Heart right ventricle (tissue), 16 donors: ENCODE measurements at places on chromosomes 1 and 21. TPM values are rescaled to one million over a fixed set of nuclear protein-coding genes. Genes with fewer than 3 reads are reported as not detected.

DNA sequence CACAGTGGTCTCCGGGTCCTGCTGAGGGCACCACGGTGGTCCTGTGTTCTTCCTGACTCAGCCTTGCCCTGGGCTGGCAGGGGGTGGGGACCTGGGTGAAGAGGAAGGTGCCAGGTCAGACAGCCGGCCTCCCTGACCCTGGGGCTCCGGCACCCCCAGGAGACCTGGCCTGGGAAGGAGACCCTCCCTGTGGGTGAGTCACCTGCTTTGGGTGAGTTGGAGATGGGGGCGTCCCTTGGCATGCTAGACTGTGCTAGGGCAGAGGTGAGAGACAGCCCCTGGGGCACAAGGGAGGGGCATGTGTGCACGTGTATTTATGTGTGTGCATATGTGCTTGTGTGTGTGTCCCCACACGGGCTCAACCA is 23.4 kb downstream of the SPSB1 start:
- DNase-seq: no peak
- H3K27me3 ChIP-seq: no peaks in the 10 kb centered on the region
- H3K27ac ChIP-seq: peak overlapping the region; percentile 29
- H3K36me3 ChIP-seq: no peaks in the 10 kb centered on the region
- peaks cover 7% of the 10 kb centered on the region for H3K4me1 ChIP-seq

GRCh38 chr1:43887748-43888147 is 45.9 kb upstream of the ARTN start:
- no peak overlapping the region for H3K4me3 ChIP-seq
- no peak for DNase-seq
- peaks cover 4% of the 10 kb centered on the region for H3K4me1 ChIP-seq
- H3K27me3 ChIP-seq: no peaks in the 10 kb centered on the region
- H3K36me3 ChIP-seq: no peaks in the 10 kb centered on the region

DNA sequence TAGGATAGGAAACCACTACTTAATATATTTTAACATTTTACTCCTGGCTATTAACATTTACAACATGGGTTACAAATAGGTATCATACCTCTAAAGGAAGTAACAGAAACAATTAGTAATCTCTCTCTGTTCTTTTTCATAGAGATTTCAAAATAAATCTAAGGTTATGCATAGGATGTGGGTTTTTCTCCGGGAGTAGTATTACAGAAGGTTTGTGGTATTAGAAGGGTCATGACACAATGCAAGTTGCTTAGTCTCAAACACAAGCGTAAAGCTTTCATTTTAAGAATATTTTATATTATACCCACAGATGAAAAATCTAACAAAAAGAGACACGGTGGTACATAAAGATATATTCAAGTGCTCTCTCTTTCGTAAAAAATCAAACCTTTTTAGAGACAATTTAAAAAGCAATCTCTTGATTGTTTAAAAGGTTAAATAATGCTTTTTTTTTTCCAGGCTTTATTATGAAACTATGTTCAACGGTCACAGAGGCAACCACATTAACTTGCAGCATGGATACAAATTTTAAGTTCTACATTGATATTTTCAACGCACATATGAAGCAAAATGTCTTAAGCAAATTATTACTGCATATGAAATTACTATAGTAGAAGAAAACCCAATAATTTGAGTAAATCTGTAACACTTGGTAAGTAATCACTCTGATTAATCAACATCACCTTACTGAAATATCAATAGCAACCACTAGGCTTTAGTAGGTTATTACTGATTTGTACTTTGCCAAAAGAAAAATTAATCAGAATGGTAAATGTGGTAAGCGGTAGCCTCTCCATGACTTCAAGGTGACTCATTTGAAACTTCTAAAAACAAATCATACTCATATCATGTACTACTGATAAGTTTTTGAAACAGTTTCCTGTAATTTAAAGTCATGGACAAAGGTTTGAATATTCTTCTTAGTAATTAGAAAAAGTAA is 97.4 kb upstream of the GFI1 start:
- no peak overlapping the region for H3K4me3 ChIP-seq
- peaks cover 32% of the 10 kb centered on the region for H3K4me1 ChIP-seq
- no peak overlapping the region for H3K27ac ChIP-seq
- H3K36me3 ChIP-seq: no peaks in the 10 kb centered on the region

DNA sequence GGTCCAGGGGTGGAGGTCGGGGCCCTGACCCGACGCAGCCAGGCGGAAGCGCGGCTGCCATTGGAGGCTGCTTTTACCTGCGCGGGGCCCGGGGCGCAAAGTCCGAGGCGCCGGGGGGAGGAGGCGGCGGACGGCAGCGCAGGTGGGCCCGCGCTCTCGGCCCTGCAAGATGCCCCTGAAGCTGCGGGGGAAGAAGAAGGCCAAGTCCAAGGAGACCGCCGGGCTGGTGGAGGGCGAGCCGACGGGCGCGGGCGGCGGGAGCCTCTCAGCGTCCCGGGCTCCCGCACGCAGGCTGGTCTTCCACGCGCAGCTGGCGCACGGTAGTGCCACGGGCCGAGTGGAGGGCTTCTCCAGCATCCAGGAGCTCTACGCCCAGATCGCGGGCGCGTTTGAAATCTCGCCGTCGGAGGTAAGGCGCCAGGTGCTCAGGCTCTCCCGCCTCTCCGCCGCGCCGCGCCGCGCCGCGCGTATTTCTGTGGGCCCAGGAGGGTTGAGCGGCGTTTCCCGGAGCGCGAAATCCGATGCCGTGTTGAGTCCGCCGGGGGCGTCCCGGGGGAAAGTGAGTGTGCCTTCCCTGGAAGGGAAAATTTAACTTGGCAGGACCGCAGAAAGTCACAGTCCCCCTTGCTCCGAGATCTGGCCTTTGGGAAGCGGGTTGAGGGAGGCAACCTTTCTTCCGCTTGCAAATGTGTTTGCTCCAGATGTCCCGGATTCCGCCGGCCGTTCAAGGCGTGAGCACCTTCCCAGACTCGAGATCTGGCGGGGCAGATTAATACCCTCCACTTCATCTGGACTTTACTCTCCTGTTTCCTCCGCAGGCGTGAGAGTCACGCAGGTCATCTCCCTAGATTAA is at the start of gene GIPC2:
TSS of gene GIPC2 (plus strand) at position 41 of the 853 bp plus-strand sequence. CDS start at position 170, 129 bp downstream.
- DNase-seq: peak; percentile 49
- H3K27ac ChIP-seq: peak within 1 kb of the TSS; percentile 64
- H3K36me3 ChIP-seq: no peaks in the 10 kb centered on the region
- H3K27me3 ChIP-seq: no peaks in the 10 kb centered on the region
- H3K4me3 ChIP-seq: peak within 1 kb of the TSS; percentile 78

DNA sequence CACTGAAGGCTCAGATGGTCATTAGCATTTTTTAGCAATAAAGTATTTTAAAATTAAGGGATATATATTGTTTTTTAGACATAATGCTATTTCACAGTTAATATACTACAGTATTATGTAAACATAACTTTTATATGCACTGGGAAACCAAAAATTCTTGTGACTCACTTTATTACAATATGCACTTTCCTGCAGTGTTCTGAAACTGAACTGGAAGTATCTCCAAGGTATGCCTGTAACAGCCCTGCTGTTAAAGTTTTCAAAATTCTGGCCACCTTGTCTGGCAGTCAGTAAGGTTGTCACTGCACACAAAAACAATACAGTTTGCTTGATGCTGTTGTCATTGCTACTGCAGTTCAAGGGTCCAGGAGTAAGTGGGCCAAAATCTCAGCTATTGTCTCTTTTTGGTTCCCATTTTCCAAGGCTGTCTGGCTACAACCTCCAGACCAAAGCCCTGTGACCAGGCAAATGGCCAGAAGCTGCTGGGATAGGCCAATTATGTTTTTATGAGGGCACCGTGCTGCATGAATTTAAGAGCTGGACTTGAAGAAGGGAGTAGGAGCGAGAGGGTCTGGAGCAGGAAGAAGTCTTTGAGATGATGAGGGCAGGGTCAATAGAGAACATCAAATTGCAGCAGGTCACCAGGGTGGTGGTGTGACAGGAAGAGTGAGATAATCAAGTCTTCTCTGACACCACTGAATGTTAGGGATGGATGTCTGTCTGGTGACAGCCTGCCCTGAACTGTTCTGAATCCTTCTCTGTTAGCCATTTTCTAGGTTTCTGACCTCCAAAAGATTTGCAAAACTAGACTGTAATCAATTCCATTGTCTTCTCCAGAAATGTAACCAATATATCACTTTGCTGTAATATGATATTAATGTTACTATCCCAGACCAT is 82.3 kb upstream of the CACHD1 start:
- no peak for DNase-seq
- H3K27ac ChIP-seq: no peak overlapping the region
- H3K36me3 ChIP-seq: no peaks in the 10 kb centered on the region
- no peak overlapping the region for H3K4me3 ChIP-seq
- no peaks in the 10 kb centered on the region for H3K27me3 ChIP-seq

DNA sequence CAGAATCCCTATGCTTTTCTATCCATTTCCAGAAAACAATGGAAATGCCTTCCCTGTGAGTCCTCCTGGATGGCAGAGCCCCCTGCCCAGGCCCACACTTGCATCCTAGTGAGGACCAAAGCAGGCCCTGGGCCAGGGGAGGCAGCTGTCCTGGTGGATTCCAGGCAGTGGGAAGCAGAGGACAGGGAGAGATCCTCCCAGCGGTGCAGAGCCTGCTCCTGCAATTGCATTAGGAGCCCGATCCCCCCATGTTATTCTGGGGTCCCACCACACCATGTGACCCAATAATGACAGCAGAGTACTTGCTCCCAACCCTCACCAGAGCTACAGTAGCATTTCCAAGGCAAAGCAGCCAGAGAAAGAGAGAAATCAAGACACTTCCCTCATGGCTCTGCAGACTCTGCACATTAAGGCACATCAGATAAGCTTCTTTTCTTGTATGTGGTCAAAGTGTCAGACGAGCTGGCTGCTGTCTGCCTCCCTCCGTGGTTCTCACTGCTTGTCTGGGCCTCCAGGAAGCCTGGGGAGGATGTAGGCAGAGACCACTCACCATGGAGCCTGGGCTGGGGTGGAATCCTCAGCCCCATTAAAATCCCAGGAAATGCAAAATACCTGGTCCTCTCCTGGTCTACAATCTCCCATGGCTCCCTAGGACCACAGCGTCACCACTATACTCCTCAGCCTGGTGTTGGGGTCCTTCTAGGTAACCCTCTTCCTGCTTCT is 54.9 kb upstream of the RUNX3 start:
- no peak overlapping the region for H3K4me3 ChIP-seq
- no peak for DNase-seq
- peaks cover 8% of the 10 kb centered on the region for H3K27me3 ChIP-seq
- no peak overlapping the region for H3K27ac ChIP-seq

DNA sequence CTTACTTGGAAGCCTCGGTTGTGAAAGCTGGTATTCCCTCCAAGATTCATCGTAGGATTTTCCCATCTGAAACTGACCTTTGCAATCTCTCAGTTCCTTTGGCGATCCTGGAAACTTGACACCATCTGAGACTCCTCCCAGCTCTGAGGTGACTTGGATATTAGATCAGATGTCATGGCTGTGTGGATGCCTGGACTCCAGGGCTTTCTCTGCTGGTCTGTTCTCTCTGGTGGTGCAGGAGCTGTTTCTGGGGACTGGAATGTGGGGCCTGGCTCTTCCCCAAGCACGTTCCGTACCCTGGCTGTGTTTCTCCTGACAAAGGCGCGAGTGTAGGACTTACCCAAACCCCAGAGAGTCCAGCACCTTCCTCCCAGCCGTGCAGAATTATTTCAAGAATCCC is 252.2 kb downstream of the RPS6KC1 start:
- no peak for DNase-seq
- H3K27me3 ChIP-seq: no peaks in the 10 kb centered on the region
- no peaks in the 10 kb centered on the region for H3K36me3 ChIP-seq

DNA sequence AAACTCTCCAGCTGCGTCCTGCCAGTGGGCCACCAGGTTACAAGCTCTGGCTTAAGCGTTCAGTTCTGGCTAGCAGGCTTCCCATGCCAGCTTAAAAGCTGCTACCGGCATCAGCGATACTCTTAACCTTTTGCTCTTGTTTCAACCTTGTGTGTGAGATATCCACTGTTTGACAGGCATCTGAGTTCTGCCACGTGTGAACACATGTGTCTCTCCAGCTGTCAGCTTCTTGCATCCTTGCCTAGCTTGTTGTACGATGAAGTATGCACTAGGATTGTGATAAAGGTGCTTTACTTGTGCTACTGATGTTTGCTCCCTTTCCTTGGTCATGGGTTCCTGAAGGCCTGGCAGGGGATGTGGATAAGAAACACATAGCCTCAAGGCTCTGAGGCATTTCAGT is 201.6 kb downstream of the PRDM2 start:
- H3K4me1 ChIP-seq: no peaks in the 10 kb centered on the region
- no peak overlapping the region for H3K4me3 ChIP-seq
- no peaks in the 10 kb centered on the region for H3K36me3 ChIP-seq
- peaks cover 16% of the 10 kb centered on the region for H3K27me3 ChIP-seq

GRCh38 chr1:221174330-221174993 is 295.2 kb downstream of the HLX start:
- H3K4me3 ChIP-seq: no peak overlapping the region
- peak overlapping the region; percentile 37 for H3K27ac ChIP-seq
- peak; percentile 79 for DNase-seq
- H3K4me1 ChIP-seq: peaks cover 4% of the 10 kb centered on the region
- no peaks in the 10 kb centered on the region for H3K36me3 ChIP-seq

DNA sequence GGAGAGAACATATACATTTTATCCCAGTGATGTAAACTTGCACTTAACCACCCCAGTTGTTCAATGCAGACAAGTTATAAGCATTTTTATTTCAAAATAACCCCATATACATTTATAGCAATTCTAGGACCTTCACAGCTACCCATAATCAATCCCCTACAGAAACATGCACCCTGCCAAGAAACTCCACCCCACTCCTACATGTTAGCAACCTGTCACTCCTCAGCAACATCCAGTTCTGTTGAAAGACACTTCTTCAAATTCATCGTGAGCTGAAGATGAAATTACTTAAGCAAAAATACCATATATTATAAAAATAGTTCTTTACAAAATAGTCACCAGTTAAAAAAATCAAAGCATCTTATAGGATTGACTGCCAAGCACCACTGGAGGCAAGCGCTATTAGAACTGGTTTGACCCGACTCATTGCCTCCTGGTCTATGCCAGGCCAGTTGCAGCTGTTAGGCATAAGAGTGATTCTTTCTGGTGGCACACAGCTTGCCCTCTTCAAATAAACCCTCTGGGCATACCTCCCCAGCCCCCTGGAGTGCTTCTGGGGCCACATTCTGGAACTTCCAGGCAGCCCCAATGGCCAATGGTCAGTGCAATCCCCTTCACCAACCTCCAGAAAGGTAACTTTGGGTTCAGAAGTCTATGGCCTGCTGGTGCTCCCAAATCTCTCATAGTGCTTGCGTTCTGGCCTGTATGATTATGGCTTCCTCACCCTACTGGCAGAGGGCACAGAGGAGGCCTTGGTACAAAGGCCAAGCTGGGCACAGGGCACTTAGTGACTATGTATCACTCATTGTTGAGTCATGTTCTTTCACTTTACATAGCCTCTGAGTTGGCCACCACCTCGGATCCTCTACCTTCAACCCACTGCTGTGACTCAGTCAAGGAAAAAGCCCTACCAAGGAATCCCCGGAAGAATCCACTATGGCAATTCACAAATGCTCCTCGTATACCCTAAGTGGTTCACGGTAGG is 72.2 kb upstream of the RALGPS2 start:
- no peak overlapping the region for H3K27ac ChIP-seq
- no peaks in the 10 kb centered on the region for H3K27me3 ChIP-seq
- no peaks in the 10 kb centered on the region for H3K4me1 ChIP-seq
- no peaks in the 10 kb centered on the region for H3K36me3 ChIP-seq
- DNase-seq: no peak
- no peak overlapping the region for H3K4me3 ChIP-seq

Gene SPRR2E
- not detected for total RNA-seq
